ENCODE measurements at places on chromosomes 1 and 21.

DNA sequence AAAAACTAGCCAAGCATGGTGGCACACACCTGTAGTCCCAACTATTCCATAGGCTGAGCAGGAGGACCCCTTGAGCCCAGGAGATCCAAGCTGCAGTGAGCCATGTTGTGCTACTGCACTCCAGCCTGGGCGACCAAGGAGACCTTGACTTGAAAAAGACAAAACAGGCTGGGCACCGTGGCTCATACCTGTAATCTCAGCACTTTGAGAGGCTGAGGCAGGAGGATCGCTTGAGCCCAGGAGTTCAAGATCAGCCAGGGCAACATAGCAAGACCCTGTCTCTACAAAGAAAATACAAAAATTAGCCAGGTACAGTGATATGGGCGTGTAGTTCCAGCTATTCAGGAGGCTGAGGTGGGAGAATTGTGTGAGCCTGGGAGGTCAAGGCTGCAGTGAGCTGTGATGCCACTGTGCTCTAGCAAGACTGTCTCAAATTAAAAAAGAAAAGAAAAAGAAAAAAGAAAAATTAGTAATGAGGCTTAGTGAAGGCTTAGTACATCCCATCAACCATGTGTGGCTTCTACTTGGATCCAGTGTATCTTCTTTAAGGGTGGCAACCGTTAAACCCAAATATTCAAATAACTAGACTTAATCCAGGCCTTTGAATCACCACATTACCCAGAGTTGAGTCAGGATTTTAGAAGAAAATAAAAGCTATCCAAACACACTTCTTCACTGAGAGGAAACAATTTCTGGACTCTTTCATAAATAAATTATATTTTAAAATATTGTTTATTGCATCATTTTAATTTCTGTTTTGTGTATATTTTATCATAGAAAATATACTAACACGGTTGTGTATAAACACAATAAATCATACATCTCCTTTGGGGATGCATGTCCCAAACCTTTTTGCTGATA, 74.3 kb upstream of the RAB4A start:
- DNase-seq, result no peak

DNA sequence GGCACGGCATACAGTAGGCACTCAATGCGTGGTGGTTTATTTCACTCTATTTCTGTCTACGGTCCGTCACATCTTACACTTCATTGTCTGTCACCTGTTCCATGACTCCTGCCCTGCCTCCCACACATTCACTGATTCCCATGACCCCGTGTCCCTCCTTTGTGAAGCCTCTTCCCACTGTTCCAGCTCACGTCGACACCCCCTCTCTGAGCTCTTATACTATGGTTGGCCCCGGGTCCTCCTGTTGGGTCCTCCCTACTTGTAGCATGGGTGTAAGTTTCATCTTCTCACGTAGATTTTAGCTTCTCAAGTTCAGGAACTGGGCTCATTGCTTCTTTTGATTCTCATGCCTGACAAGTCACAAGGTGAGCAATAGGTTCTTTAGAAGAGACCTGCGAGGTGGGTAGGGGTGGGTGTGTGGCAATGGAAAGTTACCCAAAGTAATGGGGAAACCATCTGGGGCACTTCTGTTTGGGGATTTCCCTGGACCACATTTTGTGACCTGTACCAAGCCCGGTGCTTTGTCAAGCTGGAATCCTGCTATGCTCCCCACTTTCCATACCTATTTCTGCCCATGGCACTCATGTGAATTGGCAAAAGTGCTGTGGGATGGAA, 22.1 kb upstream of the IL10 start:
- no peak for DNase-seq

DNA sequence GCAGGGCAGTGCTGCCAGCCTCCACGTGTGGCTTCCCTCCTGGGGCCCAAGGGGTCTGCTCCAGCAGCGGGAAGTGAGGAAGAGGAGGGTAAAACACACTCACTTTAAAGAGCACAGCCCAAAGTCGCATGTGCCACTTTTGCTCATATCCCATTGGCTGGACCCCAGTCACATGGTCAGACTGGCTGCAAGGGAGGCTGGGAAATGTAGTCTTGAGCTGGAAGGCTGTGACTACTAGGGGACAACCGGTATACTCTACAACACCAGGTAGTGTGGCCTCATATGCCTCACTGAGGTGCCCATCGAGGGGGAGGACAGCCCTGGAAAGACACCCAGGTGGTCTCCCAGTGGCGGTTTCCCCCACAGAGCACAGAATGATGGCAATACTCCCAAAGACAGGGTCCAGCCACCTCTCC, 45.2 kb downstream of the CAMK2N1 start:
- DNase-seq, result peak; percentile 5

DNA sequence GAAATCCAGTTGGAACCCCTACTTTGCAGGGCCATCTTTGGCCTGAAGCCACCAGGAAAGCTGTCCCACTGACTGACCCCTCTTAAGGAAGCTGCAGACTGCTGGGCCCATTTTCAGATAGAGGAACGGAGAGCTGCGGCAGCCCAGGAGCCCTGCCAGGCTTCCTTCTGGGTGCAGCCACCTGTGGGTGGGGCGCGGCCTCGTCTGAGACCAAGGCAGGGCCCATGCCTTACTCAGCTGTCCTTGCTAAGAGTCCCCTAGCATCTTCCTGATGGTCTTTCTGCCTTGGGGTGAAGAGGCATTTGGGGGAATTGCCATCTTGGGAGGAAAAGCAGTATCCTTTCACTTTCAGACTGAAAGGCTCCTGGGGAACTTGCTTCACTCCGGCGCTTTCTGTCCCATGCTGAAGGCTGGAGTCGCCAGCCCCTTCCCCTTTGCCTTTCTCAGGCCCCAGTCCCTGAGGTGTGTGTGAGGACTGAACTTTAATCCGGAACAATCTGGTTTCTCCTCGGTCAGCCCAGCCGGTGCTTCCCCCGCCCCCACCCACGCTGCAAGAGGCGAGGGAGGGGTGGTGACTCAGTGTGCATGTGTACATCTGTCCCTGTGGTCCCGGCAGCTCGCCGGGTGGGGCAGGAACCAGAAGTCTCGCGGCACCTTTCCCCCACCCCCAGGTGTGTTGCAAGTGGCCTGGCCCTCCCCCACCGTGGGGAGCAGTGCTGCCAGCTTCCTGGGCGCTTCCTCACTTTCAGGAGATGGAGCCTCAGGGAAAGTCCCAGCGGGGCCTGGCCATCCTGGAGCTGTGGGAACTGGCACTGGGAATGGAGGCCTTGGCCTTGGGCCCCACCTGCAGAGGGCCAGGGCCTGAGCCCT, 5.1 kb downstream of the ZC3H12A start:
- no peak for DNase-seq

- peak; percentile 22 for DNase-seq
Measured at GRCh38 chr1:32180186-32181060, 948 bp downstream of the TXLNA start.

GRCh38 chr1:77484334-77484733, 198.1 kb downstream of the ZZZ3 start:
- DNase-seq, result no peak

DNA sequence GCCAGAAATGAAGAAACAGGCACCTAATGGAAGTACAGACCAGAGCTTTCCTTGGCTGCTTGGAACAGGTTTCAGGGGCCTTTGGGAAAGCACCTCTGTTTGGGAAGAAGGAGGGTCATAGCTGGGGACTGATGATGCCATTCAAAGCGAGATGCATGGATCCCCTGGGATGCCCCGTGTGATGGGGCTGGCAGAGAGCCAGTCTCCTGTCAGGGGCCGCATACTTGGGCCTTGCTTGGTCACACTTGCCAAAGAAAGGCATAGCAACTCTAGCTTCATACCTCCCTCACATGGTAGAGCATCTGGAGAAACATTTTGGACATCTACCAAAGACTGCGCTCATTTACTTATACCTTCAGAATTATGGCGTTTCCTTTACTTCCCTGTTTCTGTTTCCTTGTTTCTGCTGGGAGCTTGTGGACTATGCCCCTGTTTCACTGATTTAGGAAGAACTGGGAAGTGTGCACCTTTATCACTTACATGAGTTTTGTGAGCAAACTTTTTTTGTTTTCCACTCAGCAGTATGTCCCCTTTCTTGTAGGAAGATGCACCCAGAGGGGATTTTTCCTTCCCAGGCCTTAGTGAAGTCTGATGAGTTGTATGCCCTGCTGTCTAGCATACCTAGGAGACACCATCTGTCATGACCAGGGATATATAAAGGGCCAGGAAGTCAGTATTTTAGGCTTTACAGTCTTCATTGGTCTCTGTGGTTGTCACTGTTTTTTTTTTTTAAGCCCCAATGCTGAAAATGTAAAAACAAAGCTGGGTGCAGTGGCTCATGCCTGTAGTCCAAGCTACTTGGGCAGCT, 19.8 kb upstream of the ST3GAL3 start:
- no peak for DNase-seq

GRCh38 chr1:187476671-187477070, 647.9 kb downstream of the PLA2G4A start:
- DNase-seq, result no peak

DNA sequence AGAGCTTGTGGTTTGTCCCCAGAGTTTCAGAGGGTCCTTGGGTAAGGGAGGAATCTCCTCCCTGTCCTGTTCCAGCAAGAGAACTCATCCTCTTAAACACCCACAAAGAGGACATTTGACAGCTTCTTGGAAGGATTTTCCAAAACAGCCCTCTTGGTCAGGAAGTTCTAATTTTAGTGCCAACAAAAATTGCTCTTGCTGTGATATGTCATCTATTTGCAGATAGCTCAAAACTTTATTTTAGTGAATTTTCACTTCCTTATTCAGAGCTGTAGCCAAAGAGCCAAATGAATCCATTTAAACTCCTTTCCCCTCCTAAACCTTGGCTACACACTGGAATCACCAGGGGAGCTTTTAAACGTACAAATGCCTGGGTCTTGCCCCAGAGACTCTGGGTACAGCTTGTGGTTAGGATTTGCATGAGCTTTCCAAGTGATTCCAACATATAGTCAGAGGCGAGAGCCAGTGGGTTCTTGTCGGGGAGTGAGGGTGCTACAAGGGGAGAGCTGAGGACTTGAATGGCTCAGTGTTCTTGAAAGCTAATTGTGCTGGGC, 11.8 kb upstream of the RASSF5 start:
- no peak for DNase-seq

- DNase-seq, result no peak
Measured at GRCh38 chr1:100752791-100753190, 33.2 kb downstream of the VCAM1 start.

- no peak for DNase-seq
Measured at GRCh38 chr1:40036574-40036973, 4.0 kb upstream of the CAP1 start.

DNA sequence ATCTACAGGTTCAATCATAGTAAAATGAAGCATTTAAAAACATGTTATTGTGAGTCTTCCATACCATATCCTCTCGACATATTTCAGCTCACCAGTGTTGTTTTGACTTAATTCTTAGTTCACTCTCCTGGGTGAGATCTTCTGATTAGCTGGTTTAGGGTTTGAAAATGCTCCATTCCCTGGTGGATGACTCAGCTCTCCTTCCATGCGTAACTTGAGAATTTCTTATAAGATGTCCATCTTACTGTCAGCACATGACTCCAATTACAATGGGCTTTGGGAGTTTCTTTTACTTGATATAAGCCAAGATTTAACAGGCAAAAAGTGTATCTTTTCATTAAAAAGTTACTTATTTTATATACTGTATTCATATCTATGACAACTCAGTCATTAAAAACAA, 476.5 kb downstream of the BRINP3 start:
- no peak for DNase-seq

DNA sequence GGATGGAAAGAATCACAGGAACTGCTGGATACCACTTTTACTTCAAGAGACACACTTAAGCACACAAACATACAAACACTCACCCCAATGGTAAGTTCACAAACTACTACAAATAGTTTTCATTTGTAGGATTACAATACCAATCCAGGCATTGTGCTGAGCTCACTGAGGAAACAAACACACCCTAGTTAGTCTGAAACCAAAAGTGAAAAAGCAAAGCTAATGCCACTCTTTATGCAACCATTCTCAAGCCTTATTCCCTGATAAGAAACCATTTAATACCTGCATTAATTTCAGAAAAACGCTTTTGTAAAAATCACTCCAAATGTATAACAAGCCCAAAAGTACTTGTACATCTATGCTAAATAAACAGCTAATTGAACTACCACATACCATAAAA, 38.3 kb downstream of the RNF115 start:
- no peak for DNase-seq

DNA sequence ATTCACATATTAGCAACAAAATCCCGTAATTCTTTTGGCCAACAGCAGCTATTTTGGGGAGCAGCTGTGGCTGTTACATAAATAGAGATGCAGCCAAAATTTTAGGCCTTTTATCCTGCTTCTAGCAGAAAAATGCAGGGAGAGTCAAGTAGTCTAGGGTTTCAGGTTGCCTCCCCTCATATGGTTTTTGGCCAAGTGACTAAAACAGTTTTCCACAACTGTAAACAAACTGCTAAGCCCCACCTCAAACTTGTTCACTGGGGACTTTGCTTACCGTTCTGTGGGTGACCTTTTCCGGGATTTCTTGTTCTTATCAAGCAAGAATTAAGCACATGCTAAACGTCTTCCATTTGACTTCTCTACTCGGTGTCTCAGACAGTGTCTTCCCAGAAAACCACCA, 133.4 kb downstream of the EDEM3 start:
- DNase-seq, result no peak

DNA sequence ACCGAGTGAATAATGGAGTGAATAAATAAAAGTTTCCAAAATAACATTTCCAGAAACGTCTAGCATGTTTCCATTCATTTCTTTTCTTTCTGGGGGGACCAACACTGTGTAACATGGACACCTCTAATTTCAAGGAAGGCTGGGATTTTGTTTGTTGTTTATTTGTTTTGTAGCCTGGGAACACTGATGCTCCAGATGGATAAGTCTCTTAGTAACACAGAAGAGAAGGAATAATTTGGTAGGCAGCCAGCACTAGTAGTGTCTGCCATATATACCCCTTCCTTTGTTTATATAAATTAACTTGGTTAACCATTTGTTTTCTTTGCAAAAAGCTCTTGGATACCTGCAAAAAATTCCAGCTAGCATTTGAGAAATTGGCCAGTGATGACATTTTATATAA, 411.4 kb upstream of the DEPDC1 start:
- peak; percentile 67 for DNase-seq

- DNase-seq, result no peak
Measured at GRCh38 chr1:30853350-30853749, 55.2 kb downstream of the SDC3 start.

GRCh38 chr1:229972600-229973296, 94.3 kb upstream of the GALNT2 start:
- DNase-seq, result no peak

- DNase-seq, result peak; percentile 76
Measured at GRCh38 chr21:42145569-42146272, 73.2 kb upstream of the ABCG1 start.

GRCh38 chr1:100323419-100324106, 28.7 kb upstream of the CDC14A start:
- no peak for DNase-seq

- no peak for DNase-seq
Measured at GRCh38 chr1:22872981-22873664, 99.5 kb downstream of the LACTBL1 start.

- no peak for DNase-seq
Measured at GRCh38 chr21:28252928-28253327, 739.7 kb downstream of the LTN1 start.

- no peak for DNase-seq
Measured at GRCh38 chr1:27383039-27383605, at the start of gene CD164L2. Gene CD164L2 (minus strand): TSS chr1:27383333. CDS start chr1:27383239, 94 bp downstream.

- DNase-seq, result peak; percentile 66
Measured at GRCh38 chr1:186577216-186577615, 103.0 kb downstream of the PTGS2 start.

GRCh38 chr1:22760455-22760854, 49.8 kb downstream of the EPHB2 start:
- no peak for DNase-seq
